ENCODE measurements at places on chromosomes 13 and 19. TPM values are rescaled to one million over a fixed set of nuclear protein-coding genes. Genes with fewer than 3 reads are reported as not detected.

Gene KLK12
- not detected for total RNA-seq

Gene C13orf46
- total RNA-seq: 0.83 TPM

Gene POU2F2
- 30.5 TPM for total RNA-seq

Gene LRRC4B
- 2.0 TPM for total RNA-seq

Gene C5AR1
- total RNA-seq: 0.70 TPM

Gene SULT2A1
- 22.3 TPM for total RNA-seq

Gene KLF1
- total RNA-seq: not detected

Gene CD33
- total RNA-seq: 22.3 TPM

Gene P2RY11
- total RNA-seq: 7.0 TPM

Gene PGLYRP2
- total RNA-seq: not detected

Gene FUT1
- 0.54 TPM for total RNA-seq

Gene FPR3
- 3.3 TPM for total RNA-seq

Gene TBXA2R
- 5.0 TPM for total RNA-seq

Gene SYNE4
- total RNA-seq: 0.67 TPM

Gene CLEC11A
- 4.6 TPM for total RNA-seq

Gene UTP14C
- 19.8 TPM for total RNA-seq

Gene ANGPTL8
- not detected for total RNA-seq

Gene OR7C1
- not detected for total RNA-seq

Gene LSR
- 173 TPM for total RNA-seq

Gene EPSTI1
- total RNA-seq: 8.8 TPM

Gene NKG7
- total RNA-seq: 1.8 TPM

Gene ZSWIM4
- total RNA-seq: 5.4 TPM

Gene NOTCH3
- total RNA-seq: 2.6 TPM

Gene MYBPC2
- not detected for total RNA-seq

Gene LILRA5
- not detected for total RNA-seq

Data from Peyer's patch (tissue), 4 donors.